ENCODE measurements at places on chromosomes 6 and 20.

DNA sequence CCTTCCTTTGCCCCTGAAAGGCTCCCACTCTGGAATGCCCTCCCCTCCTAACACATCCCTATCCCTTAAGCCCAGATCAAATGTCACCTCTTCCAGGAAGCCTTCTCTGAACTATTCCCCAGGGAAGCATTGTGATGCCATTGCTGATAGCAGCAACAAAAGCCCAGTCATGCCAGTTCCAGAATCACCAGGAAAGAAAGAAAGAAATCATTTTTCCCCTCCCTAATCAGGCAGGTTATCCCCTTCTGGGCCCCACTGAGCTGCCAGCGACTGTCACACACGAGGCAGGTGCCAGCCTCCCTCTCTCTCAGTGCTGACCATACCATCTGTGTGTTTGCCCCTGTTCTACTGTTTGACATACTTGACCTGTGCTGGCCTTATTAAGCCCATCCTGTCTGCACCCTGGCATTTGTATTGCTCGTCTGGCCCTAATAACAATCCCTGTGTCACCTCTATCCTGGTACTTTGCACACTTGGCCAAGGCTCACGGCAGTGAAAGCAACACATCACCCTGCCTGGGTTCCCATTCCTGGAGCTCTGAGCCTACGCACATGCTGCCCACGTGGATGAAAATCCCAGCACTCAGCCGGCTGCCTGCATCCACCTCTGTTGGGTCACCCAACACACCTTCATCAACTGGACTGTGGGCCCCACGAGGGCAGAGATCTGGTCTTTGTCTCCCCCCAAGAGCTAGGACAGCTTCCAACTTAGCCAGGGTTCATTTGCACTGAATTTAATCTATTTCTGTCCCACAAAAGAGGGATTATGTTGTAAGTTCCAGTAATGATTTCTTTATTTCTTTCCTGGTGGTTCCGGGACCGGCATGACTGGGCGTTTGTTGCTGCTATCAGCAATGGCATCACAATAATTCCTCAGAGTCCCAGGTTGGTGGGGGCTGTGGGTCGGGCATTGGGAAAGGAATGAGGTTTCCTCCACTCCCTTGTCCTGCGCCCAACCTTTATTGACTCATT, 5.3 kb upstream of the BPIFB1 start:
- no peak for DNase-seq

DNA sequence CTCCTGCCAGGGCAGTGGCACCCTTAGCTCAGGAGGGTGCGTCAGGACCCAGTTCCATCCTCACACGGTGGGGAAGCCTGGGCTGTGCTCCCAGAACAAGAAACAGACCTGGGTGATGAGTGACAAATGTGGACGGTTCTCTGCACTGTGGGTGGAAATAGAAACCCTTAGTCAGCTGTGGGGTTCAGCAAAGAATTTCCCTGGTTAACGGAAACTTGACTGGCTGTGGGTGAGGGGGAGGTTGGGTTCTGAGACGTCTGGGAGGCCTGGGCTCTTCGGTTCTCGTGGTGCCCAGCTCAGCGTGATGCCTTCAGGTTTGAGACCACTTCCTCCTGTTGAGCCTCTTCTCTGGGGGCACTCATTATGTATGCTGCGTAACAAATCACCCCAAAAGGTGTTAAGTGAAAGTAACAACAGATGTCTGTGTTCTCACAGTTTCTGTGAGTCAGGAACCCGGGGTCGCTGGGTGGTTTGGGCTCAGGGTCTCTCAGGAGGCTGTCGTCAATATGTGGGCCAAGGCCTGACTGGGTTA, 53.1 kb upstream of the FAM83D start:
- peak; percentile 68 for DNase-seq

DNA sequence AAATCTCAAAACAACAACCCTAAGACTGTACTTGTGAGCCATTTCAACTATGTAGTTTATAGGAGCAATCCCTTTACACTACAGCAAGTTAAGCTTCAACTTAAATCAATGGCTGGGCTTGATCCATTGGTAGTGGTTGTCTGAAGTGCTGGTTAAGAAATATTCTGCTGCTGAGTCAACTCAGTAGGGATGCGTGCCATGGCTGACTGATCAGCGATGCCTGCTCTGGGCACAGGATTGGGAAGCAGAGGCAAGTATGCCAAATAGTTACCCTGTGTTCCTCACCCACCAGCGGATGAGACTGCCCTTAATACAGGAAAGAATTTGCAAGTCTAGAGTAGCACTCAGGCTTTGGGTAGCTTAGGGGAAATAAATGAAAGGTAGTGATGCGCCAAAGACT, 41.5 kb downstream of the GCM1 start:
- no peak for DNase-seq

DNA sequence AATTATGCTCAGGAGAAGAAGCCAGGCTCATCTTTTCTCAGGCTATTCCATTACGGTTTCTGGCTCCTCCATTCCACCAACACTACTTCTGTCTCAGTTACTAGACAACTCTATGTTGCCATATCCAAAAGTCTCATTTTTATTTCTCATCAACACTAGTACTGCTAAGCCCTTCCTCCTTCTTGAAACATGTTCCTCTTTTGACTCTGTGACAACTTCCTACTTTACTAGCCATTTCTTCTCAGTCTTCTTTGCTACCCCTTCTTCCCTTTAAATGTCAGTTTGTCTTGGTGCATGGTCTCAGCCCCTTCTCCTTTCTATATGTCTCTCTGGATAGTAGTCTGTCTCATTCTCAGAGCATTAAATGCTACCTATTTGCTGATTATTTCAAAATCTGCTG, 7.1 kb upstream of the ADGRG6 start:
- DNase-seq, result no peak

DNA sequence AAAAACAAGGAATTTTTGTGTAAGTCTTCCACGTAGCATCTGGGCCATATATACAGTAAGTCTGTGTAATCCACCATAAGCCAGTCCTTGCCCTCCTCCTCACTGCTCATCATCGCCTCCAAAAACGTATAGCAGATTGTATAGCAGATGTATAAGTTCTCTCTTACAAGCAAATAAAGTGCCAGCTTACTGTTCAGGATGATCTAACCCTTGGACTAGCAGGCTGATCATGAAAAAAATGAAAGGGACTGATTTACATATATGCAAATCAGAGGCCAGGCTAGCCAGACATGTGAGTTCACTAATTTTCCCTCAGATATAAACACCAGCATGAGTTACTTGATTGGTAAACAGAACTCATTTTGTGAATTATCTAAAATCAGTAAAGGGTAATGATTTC, 171.5 kb downstream of the LY86 start:
- DNase-seq, result no peak

GRCh38 chr6:116483616-116484015, 22.4 kb downstream of the CALHM6 start:
- no peak for DNase-seq

GRCh38 chr6:34570066-34570833, 14.1 kb upstream of the SPDEF start:
- DNase-seq, result no peak

- no peak for DNase-seq
These were observed 1.2 kb upstream of the EDN1 start for GRCh38 chr6:12288914-12289313.

DNA sequence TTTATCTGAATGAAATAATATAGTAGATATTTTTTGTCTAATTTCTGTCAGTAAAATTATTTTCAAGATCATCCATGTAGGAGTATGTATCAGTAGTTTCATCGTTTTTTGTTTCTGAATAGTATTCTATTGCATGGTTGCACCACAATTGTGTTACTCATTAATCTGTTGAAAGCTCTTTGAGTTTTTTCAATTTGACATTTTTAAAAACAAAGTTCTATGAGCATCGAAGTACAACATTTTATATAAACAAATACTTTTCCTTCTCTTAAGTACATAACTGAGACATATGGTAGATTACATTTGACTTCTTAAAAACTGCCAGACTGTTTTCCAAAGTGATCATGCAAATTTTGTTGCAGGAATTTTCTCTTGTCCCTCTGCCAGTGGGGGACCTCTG, 1113.1 kb upstream of the CITED2 start:
- no peak for DNase-seq
